Stimulated activated CD4-positive, alpha-beta T cell treated with anti-CD3 and anti-CD28 coated beads, Interleukin-1b, Interleukin-23, amount 100 ng/mL, for 48 hours (primary cell): ENCODE measurements at places on chromosomes 13 and 19.

DNA sequence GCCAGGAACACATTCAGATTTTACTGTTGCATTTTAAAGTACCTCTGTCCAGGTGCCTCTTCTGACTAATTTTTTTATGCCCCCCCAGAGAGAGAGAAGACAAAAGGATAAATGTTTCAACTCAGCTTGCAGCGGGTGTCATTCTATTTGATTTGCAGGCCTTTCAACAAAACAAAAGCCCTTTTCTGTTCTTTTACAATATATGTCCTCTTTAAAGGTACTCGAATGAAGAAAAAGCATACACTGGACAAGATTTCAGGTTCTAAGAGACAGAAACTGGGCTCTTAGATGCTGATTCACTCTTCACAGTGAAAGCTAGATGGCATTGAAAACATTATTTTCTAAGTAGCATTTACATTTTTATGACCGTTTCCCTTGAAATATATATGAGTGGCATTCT is 2.9 kb upstream of the FRY start:
- no peak for DNase-seq

GRCh38 chr13:95298169-95298965 is 2.9 kb downstream of the ABCC4 start:
- DNase-seq: no peak

DNA sequence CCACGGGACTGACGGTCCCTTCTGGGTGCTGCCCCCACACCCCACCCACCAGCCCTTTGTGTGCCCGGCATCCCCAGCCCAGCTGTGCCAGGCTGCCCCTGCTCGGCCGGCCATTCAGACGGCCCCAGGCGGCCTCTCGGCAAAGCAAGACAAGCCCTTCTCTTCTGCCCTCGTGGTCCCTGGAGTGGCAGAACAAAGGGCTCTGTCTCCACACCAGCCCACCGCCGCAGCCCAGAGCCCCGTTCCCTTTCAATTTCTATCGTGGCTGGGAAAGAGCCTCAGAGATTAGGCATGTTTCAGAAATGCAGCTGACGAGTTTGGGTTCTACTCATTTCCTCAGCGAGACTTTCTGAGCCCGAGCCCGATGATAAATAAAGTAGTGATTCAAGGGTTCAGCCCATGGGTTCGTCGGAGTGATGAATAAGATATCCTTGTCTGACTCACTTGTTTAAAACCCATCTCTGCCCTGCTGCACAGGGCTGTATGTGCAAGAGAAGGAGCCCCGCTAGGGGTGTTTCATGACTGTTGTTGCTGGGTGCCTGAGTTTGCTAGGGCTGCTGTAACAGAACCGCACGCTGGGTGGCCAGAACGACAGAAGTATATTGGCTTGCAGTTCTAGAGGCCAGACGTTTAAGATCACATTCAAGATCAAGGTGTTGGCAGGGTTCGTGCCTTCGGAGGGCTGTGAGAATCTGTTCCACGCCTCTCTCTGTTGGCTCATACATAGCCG is 4.3 kb downstream of the MYO9B start:
- DNase-seq: peak; percentile 83

GRCh38 chr13:113231306-113232207 is 22.1 kb downstream of the CUL4A start:
- DNase-seq: no peak

- peak; percentile 38 for DNase-seq
These were observed 104.4 kb downstream of the TM9SF2 start for GRCh38 chr13:99605420-99606323.

GRCh38 chr13:27293873-27294515 is 23.4 kb downstream of the RASL11A start:
- peak; percentile 8 for DNase-seq

DNA sequence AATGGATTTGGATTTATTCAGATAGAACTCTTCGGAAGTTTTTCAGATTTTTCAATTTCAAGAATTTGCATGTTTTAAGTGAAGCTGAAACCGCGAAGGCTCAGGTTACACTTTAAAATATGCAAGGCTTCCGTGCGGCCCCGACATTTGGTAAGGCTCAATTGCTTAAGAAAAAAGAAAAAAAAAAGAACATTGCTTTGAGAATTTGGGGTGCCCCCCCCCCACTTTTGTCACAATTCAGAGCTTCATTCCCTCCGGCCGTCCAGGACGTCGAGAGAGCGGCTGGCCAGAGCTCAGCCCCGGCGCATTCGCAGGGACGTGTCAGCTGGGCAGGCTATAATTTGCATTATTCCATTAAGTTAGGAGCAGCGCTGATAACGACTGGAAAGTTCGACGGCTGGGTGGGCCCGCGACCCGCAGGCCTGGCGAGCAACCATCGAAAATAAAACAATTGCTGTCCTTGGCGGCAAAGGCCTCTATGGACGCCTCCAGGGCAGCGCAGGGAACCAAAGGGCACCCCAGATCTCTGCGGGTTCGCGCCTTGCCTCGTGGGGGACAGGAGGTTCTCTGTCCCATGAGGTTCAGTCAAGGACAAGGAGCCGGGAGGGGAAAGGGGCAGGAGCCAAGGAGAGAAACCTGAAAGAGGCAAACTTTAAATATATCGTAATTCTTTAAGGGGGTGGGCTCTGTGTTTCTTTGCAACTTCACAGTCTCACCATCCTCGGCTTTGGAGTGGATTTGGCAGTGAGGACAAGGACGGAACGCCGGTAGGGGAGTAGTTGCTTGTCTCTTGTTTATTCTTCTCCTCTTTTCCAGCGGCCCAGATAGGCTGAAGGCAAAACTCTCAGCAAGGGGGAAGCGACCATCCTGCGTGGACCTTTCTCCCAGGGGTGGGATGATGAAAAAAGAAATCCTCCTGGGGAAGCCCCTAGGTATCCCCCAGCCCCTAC is 7.0 kb downstream of the SOX21 start:
- DNase-seq: no peak
